ENCODE measurements at places on chromosomes 2 and 18. TPM values are rescaled to one million over a fixed set of nuclear protein-coding genes. Genes with fewer than 3 reads are reported as not detected.

DNA sequence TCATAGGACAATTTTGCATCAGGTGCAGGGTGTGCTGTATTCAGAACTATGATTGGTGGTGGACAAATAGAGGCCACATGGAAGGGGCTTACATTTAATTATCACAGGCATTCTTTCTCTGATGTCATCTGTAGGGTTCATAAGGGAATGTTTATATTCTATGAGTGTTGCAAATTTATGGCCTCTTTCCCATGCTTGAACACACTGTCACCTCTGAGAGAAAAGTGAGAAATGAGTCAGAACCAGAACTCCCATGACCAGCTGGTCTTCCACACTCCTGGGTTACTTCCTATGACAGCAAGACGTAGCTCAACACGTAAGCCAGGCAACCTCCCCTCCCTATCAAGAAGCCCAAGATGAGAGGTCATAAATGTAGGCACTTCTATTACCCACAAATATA is 310.8 kb downstream of the PIEZO2 start:
- H3K27ac ChIP-seq, result peak overlapping the region; percentile 41
- no peaks in the 10 kb centered on the region for H3K36me3 ChIP-seq
- no peaks in the 10 kb centered on the region for H3K27me3 ChIP-seq
- H3K4me1 ChIP-seq, result peaks cover 15% of the 10 kb centered on the region
- peak; percentile 65 for DNase-seq

DNA sequence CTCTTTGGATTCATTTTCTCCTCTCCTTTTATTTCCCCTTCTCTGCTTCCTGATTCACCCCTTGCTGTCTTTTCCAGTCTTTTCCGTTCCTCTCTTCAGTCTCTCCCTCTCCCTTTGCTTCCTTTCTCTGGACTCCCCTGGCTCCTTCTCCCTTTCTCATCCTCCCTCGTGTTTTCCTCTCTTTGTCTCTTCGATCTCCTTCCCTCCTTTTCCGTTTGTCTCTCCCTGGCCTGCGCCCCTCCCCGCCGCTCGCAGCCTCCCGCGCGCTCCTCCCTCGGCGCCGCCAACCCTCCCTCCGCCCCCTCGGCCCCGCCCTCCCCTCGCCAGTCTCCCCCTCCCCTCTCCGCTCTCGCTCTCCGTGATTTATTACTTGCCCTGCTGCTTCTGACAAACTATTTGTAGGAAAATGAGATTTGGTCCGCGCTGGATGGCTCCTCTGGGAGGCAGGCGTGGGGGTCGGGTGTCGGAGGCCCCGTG is 46.0 kb upstream of the PAX8 start:
- 0 out of 2 replicates have a peak, but pooled peaks cover 3% of the 10 kb centered on the region for H3K27me3 ChIP-seq
- H3K4me3 ChIP-seq, result no peak overlapping the region
- H3K4me1 ChIP-seq, result no peaks in the 10 kb centered on the region
- H3K36me3 ChIP-seq, result no peaks in the 10 kb centered on the region
- no peak for DNase-seq

- H3K27ac ChIP-seq, result no peak overlapping the region
- no peak for DNase-seq
- no peaks in the 10 kb centered on the region for H3K36me3 ChIP-seq
- no peaks in the 10 kb centered on the region for H3K4me1 ChIP-seq
These were observed 79.3 kb downstream of the VIT start for GRCh38 chr2:36775806-36776205.

- H3K4me1 ChIP-seq, result no peaks in the 10 kb centered on the region
- H3K4me3 ChIP-seq, result no peak overlapping the region
- no peaks in the 10 kb centered on the region for H3K27me3 ChIP-seq
- no peak for DNase-seq
- H3K36me3 ChIP-seq, result no peaks in the 10 kb centered on the region
- H3K27ac ChIP-seq, result no peak overlapping the region
These were observed 190.4 kb downstream of the FMNL2 start for GRCh38 chr2:152525277-152525838.

DNA sequence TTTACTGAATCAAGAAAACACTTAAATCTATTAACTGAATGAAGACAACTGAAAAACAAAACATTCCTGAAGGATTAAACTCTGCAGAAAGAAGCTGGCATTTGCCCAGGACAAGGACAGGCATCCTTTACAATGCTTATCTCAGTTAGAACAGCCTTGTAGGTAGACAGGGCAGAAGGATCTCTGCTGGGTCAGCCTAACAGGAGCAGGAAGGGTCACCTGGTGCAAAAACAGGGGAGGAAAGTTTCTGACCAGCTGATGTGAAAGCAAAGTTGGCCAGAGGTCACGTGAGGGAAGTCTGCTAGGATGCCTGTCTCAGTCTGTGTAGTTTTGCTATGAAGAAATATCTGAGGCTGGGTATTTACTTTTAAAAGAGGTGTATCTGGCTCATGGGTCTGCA is 348.6 kb downstream of the ANAPC1 start:
- peaks cover 1% of the 10 kb centered on the region for H3K27me3 ChIP-seq
- H3K4me1 ChIP-seq, result no peaks in the 10 kb centered on the region
- H3K4me3 ChIP-seq, result no peak overlapping the region
- DNase-seq, result no peak

The RETSAT gene
- total RNA-seq, result 26.2 TPM

- no peaks in the 10 kb centered on the region for H3K4me1 ChIP-seq
- H3K27ac ChIP-seq, result no peak overlapping the region
- H3K4me3 ChIP-seq, result no peak overlapping the region
- no peaks in the 10 kb centered on the region for H3K27me3 ChIP-seq
- H3K36me3 ChIP-seq, result no peaks in the 10 kb centered on the region
- DNase-seq, result no peak
These were observed 376.6 kb upstream of the TRIB2 start for GRCh38 chr2:12340164-12340563.

DNA sequence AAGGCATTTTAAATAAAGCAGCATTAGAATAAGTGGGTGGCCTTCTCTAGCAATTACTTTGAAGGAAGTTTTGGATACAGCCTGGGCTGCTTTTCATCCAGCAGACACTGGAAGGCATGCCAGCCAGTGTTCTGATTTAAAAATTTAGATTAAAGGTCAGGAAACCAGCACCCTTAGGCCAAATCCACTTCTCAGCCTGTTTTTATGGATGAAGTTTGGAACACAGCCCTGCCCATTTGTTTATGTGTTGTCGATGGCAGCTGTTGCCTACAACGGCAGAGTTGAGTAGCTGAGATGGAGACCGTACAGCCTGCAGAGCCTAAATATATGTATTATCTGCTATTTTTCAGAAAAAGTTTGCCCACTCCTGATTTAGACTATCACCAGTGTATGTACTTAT is 313.6 kb upstream of the ACVR2A start:
- H3K27ac ChIP-seq, result no peak overlapping the region
- DNase-seq, result no peak
- no peaks in the 10 kb centered on the region for H3K36me3 ChIP-seq
- no peaks in the 10 kb centered on the region for H3K27me3 ChIP-seq

The PSD4 gene
- 117 TPM for total RNA-seq

The KCNJ13 gene
- not detected for total RNA-seq

DNA sequence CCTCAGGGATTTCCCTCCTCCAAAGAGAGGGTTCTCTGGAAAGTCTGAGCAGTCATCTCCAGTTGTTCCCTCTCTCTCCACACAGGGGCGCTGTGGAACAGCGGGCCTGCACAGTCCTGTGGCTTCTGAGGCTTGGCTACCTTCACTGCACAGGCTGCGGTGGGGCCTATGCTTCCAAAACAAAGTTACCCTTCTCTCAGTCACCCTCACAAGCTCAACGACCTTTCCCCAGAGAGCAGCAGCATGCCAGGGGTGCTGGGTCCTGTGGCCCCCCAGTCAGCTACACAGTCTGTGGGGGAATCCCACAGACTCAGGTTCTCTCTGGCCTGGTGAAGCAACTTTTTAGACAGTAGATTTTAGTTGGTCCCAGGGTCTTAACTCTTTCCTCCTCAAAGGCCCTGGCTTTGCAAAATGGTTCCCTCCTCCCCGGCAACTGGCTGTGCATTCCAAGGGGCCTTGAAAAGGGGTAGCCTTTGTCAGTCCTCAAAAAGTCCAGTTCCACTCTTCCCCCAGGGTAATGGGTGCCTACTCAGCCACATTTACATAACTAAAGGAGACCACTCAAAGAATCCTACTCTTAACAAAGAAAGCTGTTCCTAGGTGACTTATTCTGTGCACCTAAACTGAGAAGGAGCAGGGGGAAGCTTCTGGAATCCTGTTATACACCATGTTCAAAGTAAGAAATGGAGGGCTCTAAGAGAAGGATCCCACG is 14.9 kb downstream of the B3GNT7 start:
- H3K4me3 ChIP-seq, result no peak overlapping the region
- DNase-seq, result no peak
- H3K36me3 ChIP-seq, result no peaks in the 10 kb centered on the region
- no peak overlapping the region for H3K27ac ChIP-seq
- peaks cover 6% of the 10 kb centered on the region for H3K4me1 ChIP-seq

DNA sequence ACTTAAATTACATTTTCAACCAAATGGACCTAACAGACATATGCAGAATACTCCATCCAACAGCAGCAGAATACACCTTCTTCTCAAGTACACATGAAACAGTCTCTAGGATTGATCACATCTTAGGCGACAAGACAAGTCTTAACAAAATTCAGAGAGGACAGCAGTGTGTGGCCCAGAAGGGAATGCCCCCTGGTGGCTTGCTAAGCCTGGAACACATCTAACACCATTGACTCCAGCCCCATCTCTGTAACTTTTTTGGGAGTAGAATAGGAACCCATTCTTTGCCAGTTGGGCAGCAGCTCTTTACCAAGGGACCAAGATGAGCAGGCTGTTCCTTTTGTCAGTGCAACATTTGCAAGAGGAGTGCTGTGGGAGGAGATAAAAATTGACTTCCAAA is 249.9 kb downstream of the PLCL1 start:
- no peak overlapping the region for H3K4me3 ChIP-seq
- H3K27me3 ChIP-seq, result no peaks in the 10 kb centered on the region
- no peak for DNase-seq
- H3K4me1 ChIP-seq, result no peaks in the 10 kb centered on the region
- H3K36me3 ChIP-seq, result no peaks in the 10 kb centered on the region

The PDCD1 gene
- total RNA-seq, result 3.6 TPM

DNA sequence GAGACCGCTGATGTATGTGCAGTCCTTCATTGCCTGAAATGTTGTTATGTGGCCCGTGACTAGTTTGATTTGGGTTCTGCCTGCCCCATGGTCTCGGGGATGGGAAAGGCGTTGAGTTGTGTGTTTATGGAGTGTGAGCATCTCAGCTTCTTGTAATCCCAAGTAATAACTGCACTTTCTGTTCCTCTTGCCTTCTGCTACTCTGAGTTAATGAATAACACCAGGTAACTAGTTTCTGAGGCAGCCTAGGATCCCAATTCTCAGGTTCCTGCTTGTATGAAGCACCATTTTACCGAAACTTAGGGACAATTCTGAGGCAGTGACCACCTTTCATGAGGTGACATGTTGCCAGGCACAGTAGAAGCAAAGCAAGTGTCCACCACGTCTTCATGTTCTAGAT is 170.0 kb downstream of the ALK start:
- H3K27ac ChIP-seq, result no peak overlapping the region
- 0 out of 2 replicates have a peak, but pooled peaks cover 2% of the 10 kb centered on the region for H3K27me3 ChIP-seq
- no peaks in the 10 kb centered on the region for H3K4me1 ChIP-seq
- no peak for DNase-seq

The RUFY4 gene
- total RNA-seq, result 2.7 TPM

The MROH2A gene
- not detected for total RNA-seq

The FSHR gene
- not detected for total RNA-seq

The GPR35 gene
- 0.56 TPM for total RNA-seq

The MAB21L4 gene
- total RNA-seq, result not detected

GRCh38 chr2:78034706-78035105 is 512.5 kb upstream of the LRRTM4 start:
- no peaks in the 10 kb centered on the region for H3K36me3 ChIP-seq
- no peak overlapping the region for H3K27ac ChIP-seq
- DNase-seq, result no peak
- no peaks in the 10 kb centered on the region for H3K4me1 ChIP-seq

GRCh38 chr2:857081-857480 is 93.6 kb upstream of the SNTG2 start:
- no peak for DNase-seq
- H3K27me3 ChIP-seq, result no peaks in the 10 kb centered on the region
- no peak overlapping the region for H3K27ac ChIP-seq
- H3K36me3 ChIP-seq, result no peaks in the 10 kb centered on the region
- H3K4me1 ChIP-seq, result no peaks in the 10 kb centered on the region
- no peak overlapping the region for H3K4me3 ChIP-seq

DNA sequence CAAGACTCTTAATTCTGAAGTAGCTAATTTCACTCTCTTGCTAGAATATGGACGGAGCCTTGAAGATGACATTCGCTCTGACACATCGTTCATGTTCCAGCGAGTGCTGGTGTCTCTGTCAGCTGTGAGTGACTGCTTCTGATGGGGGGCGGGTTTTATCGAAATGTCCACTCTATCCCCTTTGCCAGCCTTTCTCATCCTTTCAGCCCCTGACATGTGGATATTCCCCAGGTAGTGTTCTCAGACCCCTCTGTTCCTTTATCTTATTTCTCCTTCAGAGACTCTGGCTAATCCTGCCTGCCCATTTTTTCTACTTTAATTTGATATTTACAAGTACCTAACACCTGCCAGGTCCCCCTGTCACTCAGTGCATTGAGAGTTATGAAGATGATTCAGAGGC is 18.9 kb upstream of the GMCL1 start:
- H3K36me3 ChIP-seq, result peaks cover 20% of the 10 kb centered on the region
- no peak for DNase-seq
- no peaks in the 10 kb centered on the region for H3K27me3 ChIP-seq
- no peak overlapping the region for H3K27ac ChIP-seq
- no peaks in the 10 kb centered on the region for H3K4me1 ChIP-seq

DNA sequence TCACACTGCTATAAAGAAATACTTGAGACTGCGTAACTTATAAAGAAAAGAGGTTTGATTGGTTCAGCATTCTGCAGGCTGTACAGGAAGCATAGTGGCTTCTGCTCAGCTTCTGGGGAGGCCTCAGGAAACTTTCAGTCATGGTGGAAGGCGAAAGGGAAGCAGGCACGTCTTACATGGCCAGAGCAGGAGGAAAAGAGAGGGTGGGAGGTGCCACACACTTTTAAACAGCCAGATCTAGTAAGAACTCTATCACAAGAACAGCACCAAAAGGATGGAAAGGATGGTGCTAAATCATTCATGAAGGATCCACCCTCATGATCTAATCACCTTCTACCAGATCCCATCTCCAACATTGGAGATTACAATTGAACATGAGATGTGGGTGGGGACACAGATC is 145.5 kb upstream of the OSR1 start:
- H3K27ac ChIP-seq, result no peak overlapping the region
- H3K4me1 ChIP-seq, result no peaks in the 10 kb centered on the region
- no peak overlapping the region for H3K4me3 ChIP-seq
- no peaks in the 10 kb centered on the region for H3K36me3 ChIP-seq
- no peak for DNase-seq
- no peaks in the 10 kb centered on the region for H3K27me3 ChIP-seq

GRCh38 chr2:205640716-205641115 is 41.6 kb upstream of the NRP2 start:
- no peak for DNase-seq
- no peaks in the 10 kb centered on the region for H3K4me1 ChIP-seq
- H3K27ac ChIP-seq, result no peak overlapping the region
- H3K27me3 ChIP-seq, result peaks cover 5% of the 10 kb centered on the region
- H3K36me3 ChIP-seq, result no peaks in the 10 kb centered on the region
- no peak overlapping the region for H3K4me3 ChIP-seq

The RRM2 gene
- total RNA-seq, result 231 TPM

Data from GM12878 (cell line).